ENCODE measurements at places on chromosomes 13 and 19. TPM values are rescaled to one million over a fixed set of nuclear protein-coding genes. Genes with fewer than 3 reads are reported as not detected.

GPR12 gene
- not detected for total RNA-seq

ZNF790 gene
- total RNA-seq: 5.6 TPM

NHLRC3 gene
- total RNA-seq: 11.9 TPM

ZNF382 gene
- total RNA-seq: 4.3 TPM

SIGLEC12 gene
- total RNA-seq: not detected

PSG3 gene
- not detected for total RNA-seq

IGFL1 gene
- not detected for total RNA-seq

ZNF534 gene
- total RNA-seq: not detected

ZNF701 gene
- total RNA-seq: 12.3 TPM

PCP2 gene
- not detected for total RNA-seq

NCCRP1 gene
- total RNA-seq: not detected

GRIK5 gene
- 2.2 TPM for total RNA-seq

ZNF607 gene
- total RNA-seq: 4.5 TPM

MYCBP2 gene
- 85.8 TPM for total RNA-seq

LRRC4B gene
- not detected for total RNA-seq

KASH5 gene
- not detected for total RNA-seq

AP1M2 gene
- total RNA-seq: not detected

ZNF155 gene
- total RNA-seq: 5.9 TPM

CASP14 gene
- not detected for total RNA-seq

LRG1 gene
- 0.31 TPM for total RNA-seq

GTF2F1 gene
- total RNA-seq: 56.4 TPM

TEX26 gene
- not detected for total RNA-seq

SPRYD7 gene
- total RNA-seq: 7.5 TPM

B3GNT8 gene
- 7.6 TPM for total RNA-seq

PRDX2 gene
- 255 TPM for total RNA-seq

POSTN gene
- 0.29 TPM for total RNA-seq

TPRX2 gene
- not detected for total RNA-seq

SLC10A2 gene
- total RNA-seq: not detected

PLK5 gene
- not detected for total RNA-seq

FAM124A gene
- total RNA-seq: 9.9 TPM

CCDC97 gene
- 24.2 TPM for total RNA-seq

OR7C1 gene
- total RNA-seq: not detected

RYR1 gene
- total RNA-seq: not detected

PABPC3 gene
- 0.18 TPM for total RNA-seq

POU2F2 gene
- total RNA-seq: 3.2 TPM

ZNF566 gene
- 8.5 TPM for total RNA-seq

LRP3 gene
- 19.4 TPM for total RNA-seq

ZNF578 gene
- 1.00 TPM for total RNA-seq

EID2 gene
- total RNA-seq: 19.2 TPM

LCP1 gene
- 0.38 TPM for total RNA-seq

KLK2 gene
- not detected for total RNA-seq

ZNF221 gene
- total RNA-seq: 6.0 TPM

SULT2A1 gene
- not detected for total RNA-seq

CTXN1 gene
- 31.1 TPM for total RNA-seq

ODAD3 gene
- total RNA-seq: not detected

WDR88 gene
- not detected for total RNA-seq

SPPL2B gene
- 59.8 TPM for total RNA-seq

ZNF577 gene
- 3.2 TPM for total RNA-seq

HOOK2 gene
- 20.0 TPM for total RNA-seq

RASL11A gene
- 1.3 TPM for total RNA-seq

PTH2 gene
- total RNA-seq: not detected

PRX gene
- total RNA-seq: 1.7 TPM

CEACAM19 gene
- 13.0 TPM for total RNA-seq

USHBP1 gene
- total RNA-seq: 19.4 TPM

CYP4F11 gene
- not detected for total RNA-seq

CGB8 gene
- not detected for total RNA-seq

All from endothelial cell of umbilical vein (primary cell).